ENCODE measurements at places on chromosomes 13 and 19.

GRCh38 chr19:7247155-7247554, 47.1 kb downstream of the INSR start:
- no peak for DNase-seq

GRCh38 chr19:49981603-49982593, 20.9 kb upstream of the SIGLEC11 start:
- no peak for DNase-seq

DNA sequence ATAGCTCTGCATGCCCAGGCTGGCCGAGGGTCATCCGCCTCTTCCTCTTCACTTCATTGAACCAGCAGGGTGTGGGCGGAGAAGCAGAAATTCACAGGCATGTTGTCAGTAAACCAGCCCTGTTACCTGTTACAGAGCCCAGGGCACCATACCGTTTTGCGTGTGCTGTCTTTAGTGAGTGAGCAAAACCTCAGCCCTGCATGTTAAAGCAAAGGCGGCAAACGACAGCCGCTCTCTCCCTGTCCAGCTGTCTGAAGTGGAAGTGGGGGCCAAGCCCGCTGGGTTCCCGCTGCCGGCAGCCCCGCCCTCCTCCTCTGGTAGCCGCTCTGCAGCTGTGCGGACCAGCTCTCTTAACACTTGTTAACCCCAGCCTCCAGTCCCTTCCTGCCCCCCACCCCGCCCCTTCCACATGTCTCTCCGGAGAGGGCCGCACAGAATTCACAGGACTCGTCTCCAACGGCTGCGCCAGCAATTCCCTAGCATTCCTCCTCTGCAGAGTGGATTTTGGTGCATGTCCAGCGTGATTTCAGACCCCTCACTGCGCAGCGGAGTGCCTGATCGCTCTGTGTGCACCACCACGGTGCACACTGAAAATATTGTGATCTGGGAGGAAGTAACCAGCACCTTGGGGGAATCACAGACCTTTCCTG, 12.7 kb downstream of the KLHL26 start:
- peak; percentile 80 for DNase-seq

- no peak for DNase-seq
Measured at GRCh38 chr13:45870232-45870631, 18.7 kb upstream of the SIAH3 start.

DNA sequence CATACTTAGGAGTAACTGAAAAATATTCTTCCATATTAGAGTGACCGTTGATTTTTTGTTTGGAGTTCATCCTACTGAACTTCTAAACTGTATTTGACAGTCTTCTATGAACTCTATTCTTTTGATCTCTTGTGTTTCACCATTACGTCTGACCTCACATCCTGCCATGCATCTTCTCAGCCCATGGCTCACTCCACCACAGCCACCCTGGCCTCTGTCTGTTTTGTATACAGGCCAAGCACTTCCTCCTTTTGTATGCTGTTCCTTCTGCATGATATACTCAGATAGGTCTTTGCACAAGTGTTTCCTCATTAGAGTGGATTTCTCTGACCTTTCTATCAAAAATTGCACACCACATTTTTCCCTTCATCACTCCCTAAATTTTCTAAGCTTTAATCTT, 119.9 kb downstream of the MAB21L1 start:
- DNase-seq, result no peak

- DNase-seq, result no peak
Measured at GRCh38 chr19:2097203-2097885, 629 bp downstream of the IZUMO4 start.

DNA sequence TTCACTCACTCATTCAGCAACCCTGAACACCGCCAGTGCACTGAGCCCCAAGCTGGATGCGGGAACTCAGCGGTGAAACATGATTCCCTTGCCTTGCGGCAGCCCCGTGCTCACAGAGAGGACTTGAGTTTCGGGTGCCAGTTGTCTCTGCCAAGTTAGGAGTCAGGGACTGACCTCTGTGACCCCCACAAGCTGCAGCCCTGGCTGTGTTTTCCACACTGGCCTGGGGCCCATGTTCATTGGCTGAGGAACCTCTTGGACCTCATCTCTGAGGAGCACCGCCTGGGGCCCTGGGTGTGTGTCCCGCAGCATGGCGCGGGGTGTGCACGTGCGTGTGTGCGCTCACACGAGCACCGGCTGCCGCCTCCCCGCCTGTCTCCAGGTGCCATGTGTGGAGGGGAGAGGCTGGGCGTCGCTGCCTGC, 31.0 kb downstream of the CAPN12 start:
- DNase-seq, result no peak

DNA sequence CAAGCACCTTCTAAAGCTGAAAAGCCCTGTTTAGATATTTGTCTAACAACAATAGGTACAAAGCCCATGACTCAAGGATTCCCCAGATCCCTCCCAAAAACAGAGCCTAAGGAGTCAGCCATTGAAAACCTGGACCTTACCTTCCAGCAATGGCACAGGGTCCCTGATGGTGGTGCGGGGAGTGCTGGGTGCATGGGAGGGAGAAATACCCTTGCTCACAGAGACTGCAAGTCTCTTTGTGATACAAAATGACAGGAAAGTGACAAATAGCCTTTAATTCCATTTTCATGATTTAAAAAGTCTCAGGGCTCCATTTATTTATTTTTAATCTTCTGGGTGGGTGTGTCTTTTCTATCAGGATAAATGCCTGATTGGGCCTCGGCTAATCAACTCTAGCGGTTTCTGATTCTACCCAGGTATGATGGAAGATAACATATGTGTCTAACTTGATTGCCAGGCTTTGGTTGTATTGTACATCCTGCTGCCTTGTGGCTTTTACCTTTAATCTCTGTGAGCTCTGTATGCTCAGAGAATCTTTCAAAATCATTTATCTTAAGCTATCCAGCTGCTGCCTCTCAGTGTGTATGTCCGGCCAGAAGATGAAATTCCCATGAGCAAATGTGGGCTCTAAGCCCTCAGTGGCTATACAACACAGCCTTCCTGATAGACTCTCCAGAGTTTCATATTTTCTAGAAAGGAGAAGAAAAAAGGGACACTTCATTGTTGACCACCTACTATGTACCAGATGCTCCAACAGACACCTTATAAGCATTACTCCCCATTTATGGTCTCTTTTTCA, 54.6 kb upstream of the FAM124A start:
- DNase-seq, result no peak

GRCh38 chr19:2631213-2631821, 71.2 kb downstream of the GNG7 start:
- DNase-seq, result no peak

DNA sequence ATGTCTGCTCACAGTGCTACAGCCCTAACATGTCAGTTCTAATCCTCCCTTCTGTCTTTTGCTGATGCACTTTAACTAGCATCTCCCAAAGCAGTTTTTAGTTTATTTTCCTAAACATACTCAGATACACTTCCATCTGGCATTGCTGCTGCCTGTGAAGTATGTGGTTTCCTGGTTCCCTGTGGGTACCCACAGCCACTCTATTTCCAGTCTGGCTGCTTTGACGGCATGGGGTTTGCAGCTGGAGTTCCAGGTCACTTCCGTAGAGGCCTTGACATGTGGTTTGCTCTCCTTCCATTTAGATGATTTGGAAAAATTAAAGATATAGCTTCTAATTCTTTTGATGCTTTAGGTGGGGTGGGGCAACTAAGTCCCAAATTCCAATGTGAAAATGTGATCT, 375.5 kb downstream of the PCDH20 start:
- no peak for DNase-seq

DNA sequence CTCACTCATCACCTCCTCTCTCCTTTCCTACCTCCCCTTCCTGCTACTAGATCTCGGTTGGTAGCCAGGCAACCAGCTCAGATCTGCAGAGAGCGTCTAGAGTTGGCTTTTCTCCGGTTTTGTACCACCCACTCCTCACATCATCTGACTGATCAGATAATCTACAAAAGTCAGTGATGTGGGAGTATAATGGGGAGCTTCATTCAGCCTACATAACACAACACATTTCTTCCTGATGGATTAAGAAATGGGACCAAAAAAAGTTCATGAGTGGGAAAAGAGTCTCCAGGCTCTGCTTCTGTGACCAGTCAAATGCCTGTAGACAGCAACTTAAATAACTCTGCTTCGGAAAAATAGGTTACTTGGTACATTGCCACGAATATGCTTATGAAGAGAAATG, 279.8 kb downstream of the DCLK1 start:
- no peak for DNase-seq

DNA sequence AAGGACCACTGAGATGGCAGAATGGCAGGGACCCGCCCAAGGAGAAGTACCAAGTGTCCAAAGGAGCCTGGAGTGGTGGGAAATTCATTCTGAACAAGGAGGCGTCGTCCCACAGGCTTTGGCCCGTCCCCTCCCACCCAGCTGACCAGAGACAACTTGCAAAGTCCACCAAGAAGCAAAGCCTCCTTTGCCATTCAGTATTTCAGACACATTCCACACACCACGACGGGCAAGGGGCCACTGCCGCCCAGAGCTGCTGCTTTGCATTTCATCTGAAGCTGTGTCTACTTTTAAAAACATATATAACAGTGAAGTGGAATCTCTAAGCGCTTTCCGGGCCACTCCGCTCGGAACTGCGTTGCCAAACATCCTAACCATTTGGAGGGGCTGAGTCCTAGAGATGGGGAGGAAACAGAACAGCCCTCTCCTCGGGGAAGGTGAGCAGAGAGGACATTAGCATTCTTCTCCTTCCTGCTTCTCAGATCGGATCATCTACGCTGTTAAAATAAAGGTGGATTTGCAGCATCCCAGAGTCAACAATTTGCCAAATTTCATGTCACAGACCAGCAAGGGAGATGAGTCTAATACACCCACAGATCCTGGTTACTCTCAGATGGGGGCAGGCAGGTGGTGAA, 89.0 kb upstream of the ZNF507 start:
- no peak for DNase-seq

- no peak for DNase-seq
Measured at GRCh38 chr19:15432018-15432494, 13.3 kb upstream of the AKAP8L start.

- no peak for DNase-seq
Measured at GRCh38 chr19:55091126-55091910, 15.6 kb downstream of the EPS8L1 start.

DNA sequence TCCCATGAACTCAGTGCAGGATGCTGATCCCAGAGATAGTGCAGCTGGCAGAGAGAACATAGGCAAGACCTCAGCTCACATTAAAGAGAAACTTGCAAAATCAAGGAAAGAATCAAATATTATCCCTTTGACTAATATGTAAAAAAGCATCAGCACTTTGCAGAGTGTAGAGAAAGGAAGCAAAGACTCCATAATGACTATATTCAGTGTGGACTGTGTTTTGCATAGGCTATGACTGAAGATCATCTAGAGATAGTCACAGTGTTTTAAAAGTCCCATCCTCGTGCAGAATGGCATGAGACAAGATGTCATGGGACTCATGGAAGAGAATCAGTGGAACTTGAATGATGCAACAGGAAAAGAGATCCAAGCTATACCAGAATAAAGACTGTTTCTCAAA, 84.0 kb downstream of the RAP2A start:
- no peak for DNase-seq

- no peak for DNase-seq
Measured at GRCh38 chr19:16142032-16142580, 1.4 kb upstream of the HSH2D start.

- no peak for DNase-seq
Measured at GRCh38 chr19:3153286-3154230, 17.7 kb downstream of the GNA15 start.

DNA sequence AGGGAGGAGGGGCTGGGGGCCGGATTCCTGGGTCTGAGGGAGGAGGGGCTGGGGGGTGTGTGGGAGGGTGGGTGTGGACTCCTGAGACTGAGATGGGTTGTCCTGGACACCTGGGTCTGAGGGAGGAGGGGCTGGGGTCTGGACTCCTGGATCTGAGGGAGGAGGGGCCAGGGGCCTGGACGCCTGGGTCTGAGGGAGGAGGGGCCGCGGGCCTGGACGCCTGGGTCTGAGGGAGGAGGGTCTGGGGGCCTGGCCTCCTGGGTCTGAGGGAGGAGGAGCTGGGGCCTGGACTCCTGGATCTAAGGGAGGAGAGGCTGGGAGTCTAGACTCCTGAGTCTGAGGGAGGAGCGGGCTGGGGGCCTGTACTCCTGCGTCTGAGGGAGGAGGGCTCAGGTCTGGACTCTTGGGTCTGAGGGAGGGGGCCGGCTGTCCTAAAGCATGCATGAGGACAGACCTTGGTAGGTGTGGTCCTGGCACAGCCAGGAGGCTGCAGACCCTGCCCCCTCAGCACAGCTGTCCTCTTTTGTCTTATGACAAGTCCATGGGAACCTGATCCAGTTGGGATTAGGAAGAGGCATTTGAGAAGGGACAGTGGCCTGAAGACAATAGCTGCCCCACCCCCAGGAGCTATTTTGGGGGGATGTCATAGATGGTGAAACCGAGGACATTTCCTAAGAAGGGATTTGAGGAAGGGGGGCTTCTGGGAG, 1.3 kb downstream of the TNNT1 start:
- no peak for DNase-seq

- DNase-seq, result no peak
Measured at GRCh38 chr19:52070496-52070895, 21.9 kb upstream of the ZNF432 start.

DNA sequence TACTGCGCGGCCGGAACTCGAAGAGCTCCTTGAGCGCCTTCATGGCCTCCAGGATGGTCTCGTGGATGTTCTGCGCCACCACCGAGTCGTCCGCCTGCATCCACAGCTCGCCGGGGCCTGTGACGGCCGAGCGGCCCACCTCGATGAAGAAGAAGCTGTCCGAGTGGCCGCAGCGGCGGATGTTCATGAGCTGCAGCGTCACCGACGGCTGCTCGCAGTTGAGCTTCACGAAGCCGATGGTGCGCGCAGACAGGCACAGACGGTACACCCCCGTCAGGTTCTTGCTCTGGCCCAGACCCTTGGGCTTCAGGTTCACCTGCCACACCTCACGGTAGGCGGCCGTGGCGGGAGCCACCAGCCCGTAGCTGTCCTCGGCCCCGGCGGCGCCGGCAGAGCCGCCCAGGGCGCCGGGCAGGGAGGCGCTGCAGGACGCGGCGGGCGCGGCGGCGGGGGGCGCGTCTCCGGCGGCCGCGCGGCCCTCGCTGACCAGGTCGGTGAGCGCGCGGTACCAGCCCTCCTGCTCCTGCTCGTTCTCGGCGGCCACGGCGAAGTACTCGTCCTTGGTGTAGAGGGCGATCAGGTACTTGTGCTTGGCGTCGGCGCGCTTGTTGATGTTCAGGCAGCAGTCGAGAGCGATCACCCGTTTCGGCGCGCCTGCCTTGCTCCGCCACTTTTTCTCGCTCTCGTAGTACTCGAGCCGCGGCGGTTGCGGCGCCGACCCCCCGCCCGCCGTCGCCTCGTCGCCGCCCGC, 1.1 kb downstream of the IRS2 start:
- peak; percentile 44 for DNase-seq

DNA sequence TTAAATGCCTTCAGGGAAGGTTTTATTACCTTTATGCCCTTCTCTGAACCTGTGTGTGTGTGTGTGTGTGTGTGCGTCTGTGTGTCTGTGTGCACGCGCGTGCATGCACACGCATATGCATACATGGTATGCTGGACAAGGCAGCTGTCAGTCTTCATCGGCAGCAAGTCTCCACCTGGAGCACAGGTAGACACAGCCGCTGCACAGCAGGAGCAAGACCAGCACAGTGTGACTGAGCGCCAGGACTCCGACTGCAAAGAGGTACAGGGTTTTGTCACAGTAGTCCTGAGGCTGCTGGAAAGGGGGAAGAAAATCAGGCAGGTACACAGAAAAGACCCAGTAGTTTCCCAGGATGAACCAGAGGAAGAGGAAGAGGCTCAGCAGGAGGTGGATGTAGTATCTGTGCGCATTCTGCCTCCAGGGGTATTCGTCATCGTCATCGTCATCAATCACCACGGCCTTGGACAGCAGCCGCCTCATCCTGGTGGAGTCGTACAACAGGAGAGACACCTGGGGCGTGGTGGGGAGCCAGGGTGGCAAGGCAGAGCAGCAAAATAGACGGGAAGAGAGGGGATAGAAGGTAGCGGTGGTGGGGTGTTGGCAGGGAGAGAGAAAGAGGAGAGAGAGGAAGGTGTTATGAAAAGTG, 12.8 kb upstream of the DHRS12 start:
- DNase-seq, result no peak

All from hindlimb muscle (tissue), 1 donor.